Stimulated activated CD4-positive, alpha-beta T cell treated with anti-CD3 and anti-CD28 coated beads, Interleukin-1b, Interleukin-23, amount 100 ng/mL, for 4 hours (primary cell): ENCODE measurements at places on chromosomes 1 and 21.

GRCh38 chr21:30251781-30252180 is 31.0 kb downstream of the KRTAP24-1 start:
- no peak for DNase-seq

GRCh38 chr1:232393010-232393409 is 236.9 kb downstream of the SIPA1L2 start:
- no peak for DNase-seq

DNA sequence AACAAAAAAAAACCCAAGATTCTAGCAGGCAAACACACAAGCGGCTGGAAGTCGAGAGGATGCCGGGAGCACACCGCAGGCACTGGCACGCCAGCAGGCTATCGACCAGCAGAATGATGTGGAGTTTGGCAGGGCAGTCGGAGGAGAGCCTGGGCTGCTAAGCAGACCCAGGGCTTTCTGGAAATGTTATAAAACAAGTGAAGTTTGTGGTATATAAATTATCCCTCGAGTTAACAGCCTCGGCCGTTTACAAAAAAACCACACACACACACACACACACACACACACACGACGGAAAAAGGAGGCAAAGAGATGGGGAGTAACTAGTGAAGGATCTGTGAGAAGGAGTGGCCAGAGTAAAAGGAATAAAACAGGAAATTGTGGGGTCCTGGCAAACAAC is 87.2 kb upstream of the IVNS1ABP start:
- no peak for DNase-seq

DNA sequence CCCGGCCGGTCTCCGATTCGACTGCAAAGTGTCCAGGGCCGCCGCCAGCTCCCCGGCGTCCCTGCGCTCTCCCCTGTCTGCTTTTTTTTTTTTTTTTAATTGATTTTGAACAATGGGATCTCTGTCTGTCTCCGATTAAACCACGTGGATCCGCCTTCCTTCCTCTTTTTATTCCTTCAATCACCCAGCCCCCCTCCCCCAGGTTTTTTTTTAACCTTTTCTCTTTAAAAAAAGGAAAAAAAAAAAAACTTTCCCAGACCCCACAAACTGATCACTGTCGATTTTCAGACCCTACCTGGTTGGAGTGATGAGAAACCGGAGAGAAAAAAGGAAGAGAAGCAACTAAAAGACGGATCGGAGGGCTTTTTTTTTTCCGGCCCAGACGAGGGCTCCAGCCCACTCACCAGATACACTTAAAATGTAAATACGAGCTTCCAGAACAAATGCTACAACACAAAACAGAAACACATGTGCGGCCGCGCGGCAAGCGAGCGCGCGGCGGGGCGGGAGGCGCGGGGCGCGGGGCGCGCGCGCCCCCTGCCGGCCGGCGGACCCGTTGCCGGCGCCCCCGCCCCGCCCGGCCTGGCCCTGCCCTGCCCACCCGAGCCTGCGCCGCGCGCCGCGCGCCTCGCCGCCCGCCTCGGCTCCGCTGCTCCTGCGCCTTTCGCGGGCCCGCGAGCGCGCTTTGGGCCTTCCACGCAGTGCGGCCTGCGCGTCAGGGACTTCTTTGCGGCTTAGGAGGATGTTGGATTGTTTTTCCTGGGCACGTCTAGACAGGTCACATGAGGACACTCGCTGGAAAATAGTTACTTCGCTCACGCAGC is at the start of gene RCC2:
RCC2 (minus strand) TSS at position 428 of the 824 bp plus-strand sequence. CDS start 1,163 bp downstream, outside the sequence.
- peak; percentile 63 for DNase-seq

DNA sequence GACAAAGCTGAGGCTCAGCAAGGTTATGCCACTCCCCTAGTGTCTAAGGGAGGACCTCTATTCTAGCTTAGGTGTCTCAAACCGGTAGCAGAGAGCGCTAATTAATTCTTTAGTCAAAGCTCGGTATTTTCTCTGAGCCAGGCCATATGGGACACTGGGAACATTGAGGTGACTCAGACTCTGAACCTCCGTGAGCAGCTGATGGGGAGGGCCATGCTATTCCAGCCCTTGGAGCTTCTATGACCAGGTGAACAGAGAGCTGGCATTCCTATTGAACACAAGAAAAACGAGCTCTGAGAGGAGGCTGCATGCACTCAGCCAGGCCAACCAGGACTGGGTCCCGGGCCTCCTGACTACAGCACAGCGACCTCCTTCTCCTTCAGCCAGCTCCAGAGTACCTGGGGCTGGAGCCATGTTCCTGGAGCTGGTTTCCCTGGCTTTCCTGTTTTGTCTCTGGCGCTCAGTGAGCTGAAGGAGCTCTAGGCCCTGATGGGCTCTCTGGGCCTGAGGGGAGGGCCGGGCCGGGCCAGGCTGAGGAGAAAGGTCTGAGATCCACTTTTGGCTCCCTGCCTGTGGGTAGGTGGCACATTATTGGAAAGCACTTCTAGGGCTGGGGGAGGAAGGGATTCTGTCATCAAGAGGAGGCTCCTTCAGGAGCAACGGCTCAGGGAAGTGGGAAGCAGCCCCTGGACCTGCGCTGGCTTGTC is 37.0 kb downstream of the SLC9A1 start:
- DNase-seq = no peak
